ENCODE measurements at places on chromosomes 5 and 9.
A peak's percentile ranks its signal among the peaks of the same experiment; 100 is the strongest.

GRCh38 chr5:169300468-169301385, at the start of gene SLIT3:
Gene SLIT3 (minus strand): TSS chr5:169301139. CDS start chr5:169300709, 430 bp downstream.
- DNase-seq: peak; percentile 93

- peak; percentile 88 for DNase-seq
Measured at GRCh38 chr5:115634343-115635132, 8.7 kb upstream of the TMED7 start.

GRCh38 chr9:116656501-116656971, 30.6 kb upstream of the TRIM32 start:
- no peak for DNase-seq

- DNase-seq: peak; percentile 32
Measured at GRCh38 chr5:74031536-74031935, 405.5 kb downstream of the ARHGEF28 start.

DNA sequence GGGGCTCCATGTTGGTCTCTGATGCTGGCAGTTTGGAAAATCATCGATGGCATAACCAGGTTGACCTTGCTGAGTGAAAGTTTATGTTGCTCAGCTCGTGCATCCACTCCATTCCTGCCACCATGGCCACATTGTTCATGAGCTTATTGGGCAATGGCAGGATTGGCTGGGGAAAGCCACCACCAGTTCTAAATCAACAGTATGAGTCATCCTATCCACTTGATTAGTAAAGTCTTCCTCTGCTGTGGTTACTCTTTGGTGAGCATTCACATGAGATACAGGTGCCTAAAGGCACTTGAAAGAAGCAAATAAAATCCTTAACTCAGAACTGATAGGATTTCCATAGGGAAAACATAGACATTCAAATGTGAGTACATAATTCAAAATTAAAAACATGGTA, 131.8 kb upstream of the FBN2 start:
- no peak for DNase-seq

GRCh38 chr5:154878642-154879335, 20.4 kb downstream of the CNOT8 start:
- DNase-seq: no peak

DNA sequence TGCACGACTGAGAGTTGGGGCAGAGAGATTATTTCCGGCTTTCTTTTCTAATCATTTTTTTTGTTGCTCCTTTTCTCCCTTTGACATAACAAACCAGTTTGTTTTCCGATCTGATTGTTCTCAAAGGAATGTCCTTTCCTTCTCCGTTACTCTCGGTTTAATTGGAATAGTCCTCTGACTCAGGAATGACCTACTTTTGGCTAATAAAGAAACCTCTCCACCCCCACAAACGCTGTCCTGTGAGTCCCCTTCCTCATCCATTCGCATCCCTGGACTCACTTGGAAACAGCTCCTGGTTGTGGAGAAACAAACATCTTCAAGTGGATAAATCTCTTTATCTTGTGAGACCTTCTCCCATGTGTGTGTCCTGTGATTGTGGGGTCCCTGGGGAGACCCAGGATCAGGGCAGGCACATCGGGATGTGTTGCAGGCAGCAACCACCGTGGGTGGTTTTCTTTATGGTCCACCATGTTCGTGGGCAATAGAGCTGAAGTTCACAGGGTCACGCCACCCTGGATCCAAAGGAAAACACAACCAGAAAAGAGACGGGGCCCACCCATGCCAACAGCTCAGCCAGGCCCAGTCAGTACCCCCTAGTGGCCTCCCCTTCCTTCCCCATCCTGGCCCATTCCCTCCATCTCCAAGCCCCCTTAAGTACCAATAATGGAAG, 45.2 kb upstream of the NEK6 start:
- no peak for DNase-seq

- no peak for DNase-seq
Measured at GRCh38 chr5:142740474-142741242, 29.5 kb upstream of the ARHGAP26 start.

- DNase-seq: peak; percentile 64
Measured at GRCh38 chr5:66757219-66757833, 161.1 kb downstream of the MAST4 start.

- peak; percentile 60 for DNase-seq
Measured at GRCh38 chr9:91939978-91940377, 10.1 kb downstream of the ROR2 start.

DNA sequence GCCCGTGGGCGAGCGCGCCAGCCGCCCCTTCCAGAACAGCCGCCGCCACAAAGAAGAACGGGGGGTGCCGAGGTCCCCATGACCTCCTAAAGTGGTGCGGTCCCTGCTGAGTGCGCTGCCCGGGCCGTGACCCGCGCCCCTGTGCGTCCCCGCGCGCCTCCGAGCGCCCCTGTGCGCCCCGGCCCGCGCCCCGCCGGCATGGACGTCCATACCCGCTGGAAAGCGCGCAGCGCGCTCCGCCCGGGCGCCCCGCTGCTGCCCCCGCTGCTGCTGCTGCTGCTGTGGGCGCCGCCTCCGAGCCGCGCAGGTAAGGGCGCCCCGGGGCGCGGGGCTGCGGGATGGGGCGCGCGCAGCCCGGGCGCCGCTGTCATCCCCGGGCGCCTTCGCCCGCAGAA, 384 bp downstream of the COL5A1 start:
- peak; percentile 37 for DNase-seq

- no peak for DNase-seq
Measured at GRCh38 chr5:148012801-148013200, 51.0 kb upstream of the SPINK5 start.

GRCh38 chr5:177443144-177443983, 3.2 kb upstream of the PRR7 start:
- DNase-seq: no peak

- DNase-seq: no peak
Measured at GRCh38 chr5:73637565-73637964, 11.6 kb downstream of the ARHGEF28 start.

- DNase-seq: no peak
Measured at GRCh38 chr5:123460296-123460729, 37.1 kb upstream of the CEP120 start.

DNA sequence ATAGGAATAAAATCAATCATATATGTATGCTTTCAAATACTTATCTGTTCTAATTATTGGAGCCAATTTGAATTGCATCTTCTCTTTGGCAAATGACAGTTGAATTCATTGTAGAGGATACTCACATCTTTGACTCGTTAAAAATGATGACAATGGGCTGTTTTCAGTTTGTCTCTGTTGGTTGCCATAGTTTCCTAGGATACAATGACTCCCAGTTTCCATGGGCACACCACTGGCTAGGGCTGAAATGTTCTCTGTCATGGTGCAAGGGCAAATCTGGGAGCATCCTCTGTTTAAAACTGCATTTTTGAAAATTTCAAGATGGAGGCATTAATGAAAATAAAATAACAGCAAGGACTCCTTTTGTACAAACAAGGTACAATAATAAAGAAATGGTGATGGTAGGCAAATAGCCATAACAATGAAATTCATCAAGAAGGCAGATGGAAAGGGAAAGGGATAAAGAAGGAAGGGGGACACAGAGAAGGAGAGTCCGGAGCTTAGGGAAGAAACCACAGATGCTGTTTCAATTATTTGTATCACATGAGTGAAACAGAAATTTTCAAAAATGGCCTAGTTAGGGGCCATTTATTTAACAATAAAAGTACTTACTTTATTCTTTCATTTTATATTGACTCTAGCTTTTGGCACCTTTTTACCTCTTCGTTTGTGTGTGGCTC, 378.8 kb upstream of the SEMA6A start:
- peak; percentile 44 for DNase-seq

DNA sequence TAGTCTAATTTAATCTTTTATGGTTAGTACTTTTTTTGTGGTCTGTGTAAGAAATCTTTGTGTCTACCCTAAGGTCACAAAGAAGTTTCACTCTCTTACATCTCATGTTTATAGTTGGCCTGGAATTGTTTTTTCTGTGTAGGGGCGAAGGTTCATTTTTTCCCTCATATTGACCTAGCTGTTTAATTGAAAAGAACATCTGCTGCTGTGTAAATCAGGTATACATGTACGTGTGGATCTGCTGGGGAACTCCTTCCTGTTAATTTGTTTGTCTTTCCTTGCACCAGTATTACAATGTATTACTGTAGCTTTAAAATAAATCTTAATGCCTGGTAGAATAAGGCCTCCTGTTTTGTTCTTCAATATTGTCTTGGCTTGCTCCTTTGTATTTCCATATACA, 37.8 kb downstream of the EXOSC2 start:
- no peak for DNase-seq

- no peak for DNase-seq
Measured at GRCh38 chr5:178365501-178366440, 133.2 kb upstream of the PHYKPL start.

GRCh38 chr5:185095-186070, 5.9 kb upstream of the LRRC14B start:
- DNase-seq: no peak

DNA sequence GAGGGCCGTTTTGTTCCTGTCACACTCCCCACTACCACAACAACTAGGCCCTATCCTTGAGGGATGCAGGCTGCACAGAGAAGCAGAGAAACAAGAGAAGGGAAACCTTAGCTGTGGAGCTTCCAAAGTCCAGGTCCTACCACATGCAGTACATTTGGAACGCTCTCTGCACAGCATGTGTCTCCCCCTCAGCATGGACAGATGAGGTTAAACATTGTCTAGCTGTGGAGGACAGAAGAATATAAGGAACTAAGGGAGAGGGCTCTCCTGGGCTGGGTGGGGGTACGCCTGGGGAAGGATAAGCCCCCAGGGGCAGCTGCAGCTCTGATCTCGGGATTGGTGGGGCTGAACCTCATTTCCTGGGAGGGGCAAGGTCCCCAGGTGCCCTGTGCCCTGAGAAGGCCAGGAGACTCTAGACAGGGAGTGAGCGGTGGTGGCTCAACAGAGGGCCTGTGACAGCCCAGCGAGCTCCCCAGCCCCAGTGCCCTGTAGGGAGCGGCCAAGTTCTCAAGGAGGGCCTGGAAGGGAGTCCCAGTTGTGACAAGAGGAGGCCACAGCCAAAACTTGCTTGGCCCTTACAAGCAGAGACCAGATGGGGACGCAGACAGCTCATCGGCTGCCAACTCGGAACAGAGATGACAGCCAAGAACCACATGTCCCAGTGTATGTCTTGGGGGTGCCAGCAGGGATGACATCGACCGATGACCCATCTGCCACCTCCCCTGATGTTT, 30.1 kb downstream of the TSPAN17 start:
- no peak for DNase-seq

GRCh38 chr9:98117984-98118639, 910 bp downstream of the TRIM14 start:
- peak; percentile 36 for DNase-seq

- no peak for DNase-seq
Measured at GRCh38 chr9:134353539-134353938, 27.3 kb downstream of the RXRA start.

GRCh38 chr5:82147860-82148573, 130.1 kb downstream of the RPS23 start:
- no peak for DNase-seq

- DNase-seq: no peak
Measured at GRCh38 chr5:163385824-163386223, 51.6 kb upstream of the CCNG1 start.

DNA sequence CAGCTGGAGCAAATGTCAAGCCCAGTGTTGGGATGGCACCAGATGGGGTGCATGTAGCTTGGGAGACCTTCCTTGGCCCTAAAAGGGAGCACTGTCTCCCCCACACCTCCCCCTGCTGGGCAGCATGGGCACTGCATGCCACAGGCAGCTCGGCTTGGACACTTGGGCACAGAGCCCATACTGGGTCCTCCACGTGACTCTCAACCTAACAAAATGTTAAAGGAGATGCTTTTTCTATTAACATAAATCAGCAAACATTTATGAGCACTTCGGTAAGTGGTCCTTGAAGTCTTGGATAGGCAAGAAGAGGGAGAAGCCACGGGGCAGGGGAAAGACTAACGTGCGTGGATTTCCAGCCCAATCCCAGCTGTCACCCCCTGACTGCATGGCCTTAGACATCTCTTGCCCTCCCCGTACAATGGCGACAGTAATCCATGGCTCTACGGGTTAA, 23.9 kb upstream of the MAPK9 start:
- DNase-seq: peak; percentile 56

GRCh38 chr5:10009802-10010201, 239.9 kb downstream of the ATPSCKMT start:
- no peak for DNase-seq

- no peak for DNase-seq
Measured at GRCh38 chr5:14424011-14424685, 157.4 kb upstream of the OTULINL start.

- DNase-seq: peak; percentile 84
Measured at GRCh38 chr9:34633851-34634550, 3.6 kb downstream of the SIGMAR1 start.

DNA sequence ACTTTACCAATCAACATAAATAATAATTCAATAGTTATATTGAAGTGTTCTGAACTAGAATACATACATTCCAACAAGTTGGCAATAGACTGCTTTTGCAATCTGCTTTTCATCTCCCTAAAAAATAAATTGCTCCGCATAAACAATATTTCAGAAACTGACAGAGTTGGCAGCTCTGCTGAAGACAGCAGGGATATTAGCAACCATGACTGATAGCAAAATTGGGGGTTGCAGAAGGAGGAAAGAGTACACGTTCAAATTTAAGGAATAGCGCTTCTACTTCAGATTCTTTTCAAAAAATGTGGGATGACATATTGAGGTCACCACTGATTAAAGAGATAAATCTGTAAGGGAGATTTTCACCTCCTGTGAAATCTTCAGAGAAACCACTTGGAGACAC, 521.2 kb downstream of the DTWD2 start:
- DNase-seq: no peak

DNA sequence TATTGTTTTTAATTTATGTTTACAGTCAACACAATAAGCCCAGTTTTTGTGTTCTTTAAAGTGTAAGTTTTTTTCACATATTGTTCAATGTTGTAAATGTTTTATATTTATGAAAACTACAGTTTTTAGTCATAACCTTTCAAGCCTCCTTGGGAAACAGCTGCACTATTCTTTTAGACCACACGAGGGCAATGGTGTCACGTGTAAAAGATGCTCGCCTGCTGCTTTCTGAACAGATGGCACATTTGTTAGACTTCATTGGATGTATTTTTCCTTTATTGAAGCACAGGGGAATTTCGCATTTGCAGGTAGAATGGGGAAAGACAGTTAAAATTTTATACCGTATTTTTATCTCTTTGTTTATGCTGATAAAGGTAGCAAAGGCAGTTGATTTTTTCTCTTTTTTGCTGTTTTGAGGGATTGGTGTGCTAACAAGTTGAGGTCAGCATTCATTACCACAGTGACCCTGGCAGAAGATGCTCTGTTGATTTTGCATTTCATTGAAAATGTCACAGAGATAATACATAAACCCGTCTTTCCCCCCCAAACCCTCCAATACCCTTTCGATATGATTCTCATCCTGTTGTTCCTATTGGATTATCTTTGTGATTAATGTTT, 59.0 kb downstream of the MAT2B start:
- DNase-seq: peak; percentile 59

DNA sequence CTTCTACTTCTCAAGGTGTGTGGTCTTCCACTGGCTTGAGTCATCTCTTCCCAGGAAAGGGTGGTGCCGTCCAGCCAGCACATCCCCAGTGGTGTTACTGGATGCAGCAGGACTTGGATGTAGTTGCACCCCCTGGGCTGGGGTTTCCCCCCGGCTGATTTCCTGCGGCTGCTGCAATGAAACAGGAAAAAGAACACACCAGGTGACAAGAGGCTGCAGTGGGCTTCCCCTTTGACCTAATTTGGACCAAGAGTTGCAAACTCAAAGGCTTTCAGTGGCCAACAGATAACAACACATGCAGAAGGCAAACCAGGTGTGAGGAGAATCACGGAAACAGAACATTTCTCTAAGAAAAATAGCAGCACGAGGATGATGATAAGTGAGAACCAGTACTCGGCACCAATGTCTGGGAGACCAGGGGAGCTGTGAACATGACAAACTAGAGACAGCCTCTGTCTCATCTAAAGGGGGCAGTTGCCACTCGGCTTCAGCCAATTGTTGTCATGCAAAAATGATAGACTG, 83.7 kb downstream of the PDE6A start:
- no peak for DNase-seq

- DNase-seq: no peak
Measured at GRCh38 chr5:167309941-167310517, 981.4 kb upstream of the WWC1 start.
